Cardiac muscle cell (in vitro differentiated cells and primary cell): ENCODE measurements at places on chromosomes 11 and 22. TPM values are rescaled to one million over a fixed set of nuclear protein-coding genes. Genes with fewer than 3 reads are reported as not detected.

The CRYBB2 gene
- total RNA-seq = 0.28 TPM in 1 of 2 replicates, not detected in the other

The C11orf65 gene
- 1.6 TPM in 1 of 2 replicates, not detected in the other for total RNA-seq

The ZP1 gene
- not detected in 2 replicates for total RNA-seq

The KRTAP5-9 gene
- total RNA-seq = 0.39 TPM in 1 of 2 replicates, not detected in the other

The RIBC2 gene
- 0.60 and 0.67 TPM in 2 replicates for total RNA-seq

The TKFC gene
- total RNA-seq = 50.9 and 58.1 TPM in 2 replicates

The MYRF gene
- 48.0 and 56.9 TPM in 2 replicates for total RNA-seq

The MAPK11 gene
- 0.49 and 0.63 TPM in 2 replicates for total RNA-seq

The FAM76B gene
- total RNA-seq = 17.0 and 29.1 TPM in 2 replicates

The CD6 gene
- 0.35 and 4.2 TPM in 2 replicates for total RNA-seq

GRCh38 chr11:126662035-126662790, 306.7 kb downstream of the ST3GAL4 start:
- H3K27me3 ChIP-seq = peaks cover 39% of the 10 kb centered on the region
- DNase-seq = no peak
- no peak overlapping the region for H3K4me3 ChIP-seq
- no peaks in the 10 kb centered on the region for H3K36me3 ChIP-seq
- no peak overlapping the region for H3K27ac ChIP-seq

GRCh38 chr11:126603486-126603885, 248.0 kb downstream of the ST3GAL4 start:
- DNase-seq = no peak
- no peak overlapping the region for H3K27ac ChIP-seq
- no peaks in the 10 kb centered on the region for H3K4me1 ChIP-seq
- no peaks in the 10 kb centered on the region for H3K36me3 ChIP-seq
- peaks cover 97% of the 10 kb centered on the region for H3K27me3 ChIP-seq

DNA sequence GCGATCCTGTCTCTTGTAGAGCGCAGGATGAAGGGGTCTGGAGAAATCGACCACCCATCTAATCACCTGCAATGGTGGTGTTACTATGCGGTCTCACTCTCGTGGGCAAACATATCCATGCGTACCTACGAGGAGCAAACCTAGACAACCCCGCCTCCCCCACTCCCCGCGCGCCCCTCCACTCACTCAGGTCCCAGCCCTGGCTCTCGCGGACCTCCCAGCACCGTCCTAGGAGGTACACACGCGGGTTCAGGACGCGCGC, 887 bp downstream of the TRPC6 start:
- peaks cover 57% of the 10 kb centered on the region for H3K27me3 ChIP-seq
- H3K36me3 ChIP-seq = no peaks in the 10 kb centered on the region
- H3K4me1 ChIP-seq = no peaks in the 10 kb centered on the region
- peak overlapping the region; percentile 38 for H3K4me3 ChIP-seq
- DNase-seq = no peak

- H3K27ac ChIP-seq = no peak overlapping the region
- no peak overlapping the region for H3K4me3 ChIP-seq
- no peaks in the 10 kb centered on the region for H3K36me3 ChIP-seq
- H3K4me1 ChIP-seq = no peaks in the 10 kb centered on the region
- no peak for DNase-seq
These were observed 24.8 kb upstream of the SWAP70 start for GRCh38 chr11:9639099-9639498.

GRCh38 chr11:131137046-131137445, 220.8 kb upstream of the SNX19 start:
- no peaks in the 10 kb centered on the region for H3K4me1 ChIP-seq
- no peaks in the 10 kb centered on the region for H3K36me3 ChIP-seq
- H3K27me3 ChIP-seq = no peaks in the 10 kb centered on the region
- DNase-seq = no peak

- H3K27ac ChIP-seq = peak overlapping the region; percentile 54
- peak; percentile 17 for DNase-seq
These were observed 6.7 kb downstream of the ZC3H7B start for GRCh38 chr22:41308054-41308453.

- H3K4me3 ChIP-seq = no peak overlapping the region
- H3K27ac ChIP-seq = no peak overlapping the region
- no peaks in the 10 kb centered on the region for H3K36me3 ChIP-seq
- H3K27me3 ChIP-seq = no peaks in the 10 kb centered on the region
These were observed 77.3 kb downstream of the PHF21B start for GRCh38 chr22:44932493-44932892.

- no peak overlapping the region for H3K4me3 ChIP-seq
- peaks cover 19% of the 10 kb centered on the region for H3K36me3 ChIP-seq
- no peak for DNase-seq
These were observed 78.3 kb downstream of the EMSY start for GRCh38 chr11:76523147-76523546.

DNA sequence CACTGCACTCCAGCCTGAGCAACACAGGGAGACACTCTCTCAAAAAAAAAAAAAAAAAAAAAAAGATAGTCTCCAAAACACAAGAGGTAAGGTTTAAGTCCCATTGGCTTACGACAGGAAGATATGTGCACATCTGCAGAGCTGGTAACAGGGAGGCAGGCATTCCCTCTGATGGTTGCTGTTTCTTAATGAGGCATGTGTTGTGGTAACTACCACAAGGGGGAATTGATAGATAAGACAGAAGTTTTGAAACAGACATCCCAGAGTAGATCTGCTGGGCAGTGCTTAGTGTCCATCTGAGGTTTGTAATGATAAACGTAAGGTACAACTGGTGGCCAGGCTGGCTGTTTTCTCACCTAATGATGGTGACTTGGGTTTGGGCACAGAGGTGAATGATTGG, 4.7 kb downstream of the EIF1AD start:
- DNase-seq = peak; percentile 33
- H3K27ac ChIP-seq = no peak overlapping the region
- peaks cover 28% of the 10 kb centered on the region for H3K36me3 ChIP-seq
- H3K4me3 ChIP-seq = no peak overlapping the region
- no peaks in the 10 kb centered on the region for H3K27me3 ChIP-seq

DNA sequence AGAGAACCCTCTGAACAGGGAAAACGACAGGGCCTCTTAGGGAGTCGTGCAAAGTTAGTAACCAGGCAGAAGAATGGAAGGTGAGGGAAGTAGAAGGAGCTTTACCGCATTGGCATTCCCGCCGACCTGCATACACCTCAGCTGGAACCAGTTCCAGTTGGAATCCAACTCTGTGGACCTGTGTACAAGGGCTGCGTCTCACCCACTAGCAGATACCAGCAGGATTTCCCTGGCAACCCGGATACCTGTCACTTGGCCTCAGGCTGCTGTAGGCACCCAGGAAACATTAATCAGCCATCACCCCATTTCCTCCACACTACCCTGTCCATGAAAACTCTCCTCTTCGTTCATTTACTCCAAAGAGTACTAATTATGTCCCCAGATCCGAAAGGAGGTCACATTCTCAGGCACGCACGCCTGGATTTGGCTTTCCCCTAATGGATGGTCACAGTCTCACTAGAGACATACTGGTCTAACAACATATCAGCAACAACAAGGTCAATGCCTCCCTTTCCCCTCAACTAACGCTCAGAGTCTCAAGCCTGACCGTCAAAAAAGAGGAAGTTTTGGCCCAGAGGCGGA, 842 bp downstream of the ARFGAP2 start:
- no peaks in the 10 kb centered on the region for H3K27me3 ChIP-seq
- peaks cover 12% of the 10 kb centered on the region for H3K4me1 ChIP-seq
- H3K27ac ChIP-seq = peak overlapping the region; percentile 98
- peaks cover 37% of the 10 kb centered on the region for H3K36me3 ChIP-seq

DNA sequence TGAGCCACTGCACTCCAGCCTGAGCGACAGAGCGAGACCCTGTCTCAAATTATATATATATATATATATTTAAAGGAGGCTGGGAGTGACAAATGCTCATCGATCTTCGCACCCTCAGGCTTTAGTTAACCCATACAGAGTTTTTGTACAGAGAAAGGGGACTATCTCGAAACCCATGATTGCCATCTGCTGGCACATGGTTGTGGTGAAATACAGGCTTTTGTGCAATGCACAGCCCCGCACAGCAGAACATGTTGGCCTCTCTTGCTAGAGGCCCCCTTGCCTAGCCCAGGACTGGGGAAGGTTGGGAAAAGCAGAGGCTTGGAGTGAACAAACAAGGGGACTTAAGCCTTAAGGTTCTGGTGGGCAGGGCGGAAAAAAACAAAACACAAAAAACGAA, 3.6 kb downstream of the MYBPC3 start:
- H3K4me1 ChIP-seq = peaks cover 42% of the 10 kb centered on the region
- H3K36me3 ChIP-seq = peaks cover 44% of the 10 kb centered on the region
- no peaks in the 10 kb centered on the region for H3K27me3 ChIP-seq
- H3K4me3 ChIP-seq = no peak overlapping the region
- peak overlapping the region; percentile 68 for H3K27ac ChIP-seq
- no peak for DNase-seq

GRCh38 chr11:128579798-128580504, 7.4 kb downstream of the ETS1 start:
- H3K36me3 ChIP-seq = no peaks in the 10 kb centered on the region
- H3K27me3 ChIP-seq = peaks cover 60% of the 10 kb centered on the region
- no peak overlapping the region for H3K4me3 ChIP-seq
- no peak overlapping the region for H3K27ac ChIP-seq
- DNase-seq = no peak
- H3K4me1 ChIP-seq = peaks cover 12% of the 10 kb centered on the region
